Stimulated activated CD4-positive, alpha-beta T cell treated with anti-CD3 and anti-CD28 coated beads, Interleukin-15, amount 100 ng/mL, for 48 hours (primary cell): ENCODE measurements at places on chromosomes 4 and X.

DNA sequence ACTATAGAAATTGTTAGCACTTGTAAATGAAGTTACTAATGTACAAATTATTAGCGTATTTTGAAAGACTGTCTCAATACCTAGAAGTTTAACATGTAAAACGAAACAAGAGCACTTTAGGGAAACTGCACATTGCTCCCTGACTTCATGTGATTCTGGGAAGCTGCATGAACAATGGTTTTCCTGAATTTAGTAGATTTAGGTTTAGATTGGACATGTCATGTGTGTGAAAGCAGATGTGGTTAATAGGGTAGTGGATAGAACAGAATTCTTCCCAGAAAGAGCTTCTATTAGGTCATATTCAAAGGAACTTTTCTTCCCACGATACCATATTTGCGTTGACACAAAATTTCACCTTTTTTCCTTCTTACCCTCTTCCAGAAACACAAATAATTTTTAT is 14.9 kb upstream of the CXCL8 start:
- no peak for DNase-seq

DNA sequence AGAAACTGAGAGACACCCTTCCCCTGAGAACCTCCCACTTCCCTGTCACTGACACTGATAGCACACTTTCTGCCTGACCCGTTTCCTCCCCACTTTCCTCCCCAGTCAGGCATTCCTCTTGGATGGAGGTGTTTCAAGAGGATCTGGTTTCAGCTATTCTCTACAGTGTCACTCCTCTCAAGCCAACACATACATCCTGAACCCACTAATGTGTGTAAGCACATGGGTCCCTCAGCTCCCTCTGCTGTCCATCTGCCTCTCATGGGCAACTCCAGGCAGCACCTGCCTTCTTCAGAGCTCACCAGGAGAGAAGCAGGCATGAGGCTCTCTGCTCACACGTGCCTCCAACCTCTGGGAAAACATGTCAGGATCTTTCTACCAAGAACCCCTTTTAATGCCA is 207.6 kb downstream of the NAF1 start:
- no peak for DNase-seq

DNA sequence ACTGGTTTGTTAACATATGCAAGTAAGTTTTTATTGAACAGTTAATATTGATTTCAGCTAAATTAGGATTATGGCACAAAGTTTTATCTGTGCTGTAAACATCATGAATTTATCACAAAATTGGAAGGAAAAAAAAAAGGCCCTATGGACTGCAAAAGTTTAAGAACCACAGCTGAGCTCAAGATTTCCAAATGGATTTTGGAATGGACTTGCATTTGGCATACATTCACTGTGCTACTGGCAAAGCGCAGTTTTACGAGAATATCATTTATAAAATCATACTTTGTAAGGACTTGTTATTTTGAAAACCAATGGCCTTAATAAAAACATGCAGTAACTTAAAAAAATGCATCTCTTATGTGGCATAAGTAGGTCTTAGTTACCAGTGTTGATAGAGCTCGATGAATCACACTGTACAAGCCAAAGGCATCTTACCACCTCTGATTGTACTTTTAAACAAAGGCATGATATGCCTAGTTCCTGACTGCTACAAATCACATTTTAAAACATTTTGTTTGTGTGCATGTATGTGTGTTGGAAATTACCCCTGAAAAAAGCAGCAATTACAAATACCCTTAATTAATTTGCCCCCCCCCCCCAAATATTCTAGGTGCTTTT is 58.6 kb downstream of the TAB3 start:
- no peak for DNase-seq

DNA sequence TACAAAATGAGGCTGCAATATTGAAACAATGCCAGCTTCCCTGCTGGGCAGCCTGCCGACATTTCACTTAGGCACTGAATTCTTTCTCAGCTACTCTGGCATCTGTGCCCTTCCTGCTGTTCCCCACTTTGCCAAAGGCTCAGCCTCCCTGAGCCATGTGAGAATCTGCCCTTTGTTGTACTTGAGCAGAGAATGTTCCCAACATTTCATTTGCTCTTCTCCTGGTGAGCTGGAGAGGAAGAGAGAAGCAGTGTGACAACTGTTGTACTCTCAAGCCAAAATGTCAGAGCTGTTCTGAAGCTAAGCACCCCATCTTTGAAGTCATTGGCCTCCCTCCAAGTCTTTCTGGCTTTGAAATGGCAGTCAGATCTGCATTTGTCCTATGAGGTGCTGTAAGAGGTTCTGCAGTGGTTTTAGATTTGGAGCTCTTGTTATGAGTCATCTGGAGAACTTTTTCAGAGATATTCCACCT is 32.5 kb downstream of the LANCL3 start:
- no peak for DNase-seq

GRCh38 chrX:99663136-99663535 is 746.9 kb downstream of the PCDH19 start:
- DNase-seq, result no peak

- DNase-seq, result no peak
Measured at GRCh38 chrX:51407520-51408409, 75.1 kb downstream of the NUDT10 start.

- no peak for DNase-seq
Measured at GRCh38 chrX:110081740-110082139, 78.8 kb downstream of the TMEM164 start.

- no peak for DNase-seq
Measured at GRCh38 chr4:178185517-178185916, 743.3 kb upstream of the AGA start.

DNA sequence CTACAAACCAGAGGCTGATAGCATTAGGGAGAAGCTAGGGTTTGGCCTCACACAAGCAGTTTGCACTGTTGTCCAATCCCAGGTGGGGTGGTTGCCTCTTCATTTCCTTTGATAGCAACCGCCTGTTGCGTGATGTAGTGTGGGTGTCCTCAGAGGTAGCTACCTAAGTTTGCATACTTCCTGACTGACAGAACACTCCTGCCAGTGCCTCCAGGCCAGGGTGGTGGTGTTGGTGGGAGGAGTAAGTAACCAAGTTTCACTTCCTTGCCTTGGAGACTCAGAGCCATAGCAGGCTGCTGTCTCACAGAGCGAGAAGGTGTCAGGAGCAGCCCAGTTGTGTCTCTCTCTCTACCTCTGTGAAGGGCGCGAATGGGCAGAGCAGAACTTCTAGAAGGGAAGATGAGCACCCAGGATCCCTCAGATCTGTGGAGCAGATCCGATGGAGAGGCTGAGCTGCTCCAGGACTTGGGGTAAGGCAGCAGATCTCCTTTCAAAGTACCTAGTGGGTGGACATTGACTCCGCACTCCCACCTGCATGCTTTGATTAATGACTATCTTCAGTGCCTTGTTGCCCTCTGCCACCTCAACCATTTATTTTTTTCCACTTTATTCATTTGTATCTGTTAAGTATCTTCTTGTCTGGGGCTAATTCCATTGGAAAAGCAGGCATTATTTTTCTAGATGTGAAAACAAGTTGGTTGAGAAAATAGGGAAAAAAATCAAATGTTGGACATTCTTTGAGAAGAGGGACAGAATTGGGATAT is at the start of gene DAPP1:
Gene DAPP1, plus strand, starts transcription at position 283 of the 764 bp plus-strand sequence. Its CDS starts 87 bp downstream, at position 370.
- DNase-seq, result peak; percentile 65

GRCh38 chr4:169987327-169988228 is 38.6 kb downstream of the MFAP3L start:
- no peak for DNase-seq

GRCh38 chrX:78321809-78322208 is 5.6 kb downstream of the CYSLTR1 start:
- no peak for DNase-seq

DNA sequence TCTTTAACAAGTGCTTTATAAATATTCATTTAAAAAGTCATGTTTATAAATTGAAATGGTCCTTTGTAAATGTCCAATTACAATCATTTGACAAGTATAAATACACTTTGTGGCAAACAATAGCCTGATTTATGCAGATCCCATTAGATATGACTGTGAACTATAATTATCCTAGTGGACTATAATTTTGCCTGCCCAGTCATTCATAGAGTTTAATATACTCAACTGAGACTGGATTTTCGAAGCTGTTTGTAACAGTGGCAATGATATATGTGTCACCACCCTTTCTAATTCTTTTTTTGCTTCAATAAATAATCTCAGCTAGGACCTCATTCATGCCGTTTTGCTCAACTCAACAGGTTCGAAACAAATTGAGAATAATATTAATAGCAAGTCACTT is 732.0 kb downstream of the PCDH18 start:
- no peak for DNase-seq

DNA sequence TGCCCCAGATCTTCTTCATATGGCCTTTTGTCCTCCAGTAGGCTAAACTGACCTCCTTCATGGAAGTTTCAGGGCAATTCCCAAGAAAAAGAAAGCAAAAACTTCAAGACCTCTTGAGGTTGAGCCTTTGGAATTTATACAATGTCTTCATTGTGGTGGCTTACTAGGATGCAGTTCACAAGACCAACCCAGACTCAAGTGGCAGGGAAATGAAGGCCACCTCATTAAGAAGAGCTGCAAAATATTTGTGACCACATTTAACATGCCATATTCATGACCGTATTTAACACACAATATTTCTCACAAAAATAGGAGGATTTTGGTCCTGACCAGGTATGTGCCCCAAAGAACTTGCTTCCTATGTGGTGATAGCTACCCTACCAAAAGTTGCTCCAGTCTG is 605.5 kb upstream of the PITX2 start:
- no peak for DNase-seq

DNA sequence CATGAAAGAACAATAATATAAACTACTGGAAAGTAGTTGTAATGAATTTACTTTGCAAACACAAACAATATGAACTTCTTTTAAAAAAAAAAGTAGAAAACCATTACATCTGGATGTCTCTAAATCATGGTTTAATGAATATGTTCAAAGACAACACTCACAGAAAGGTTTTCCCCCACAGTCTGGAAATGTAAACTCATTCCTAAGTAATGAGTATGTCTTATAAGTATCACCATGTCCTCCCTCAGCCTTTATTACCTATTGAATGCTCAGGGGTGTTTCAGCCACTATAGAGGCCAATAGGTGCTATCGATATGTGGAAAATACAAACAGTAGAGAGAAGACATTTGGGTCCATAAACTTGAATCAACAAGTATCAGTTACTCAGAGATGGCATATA is 186.7 kb downstream of the PALLD start:
- no peak for DNase-seq

DNA sequence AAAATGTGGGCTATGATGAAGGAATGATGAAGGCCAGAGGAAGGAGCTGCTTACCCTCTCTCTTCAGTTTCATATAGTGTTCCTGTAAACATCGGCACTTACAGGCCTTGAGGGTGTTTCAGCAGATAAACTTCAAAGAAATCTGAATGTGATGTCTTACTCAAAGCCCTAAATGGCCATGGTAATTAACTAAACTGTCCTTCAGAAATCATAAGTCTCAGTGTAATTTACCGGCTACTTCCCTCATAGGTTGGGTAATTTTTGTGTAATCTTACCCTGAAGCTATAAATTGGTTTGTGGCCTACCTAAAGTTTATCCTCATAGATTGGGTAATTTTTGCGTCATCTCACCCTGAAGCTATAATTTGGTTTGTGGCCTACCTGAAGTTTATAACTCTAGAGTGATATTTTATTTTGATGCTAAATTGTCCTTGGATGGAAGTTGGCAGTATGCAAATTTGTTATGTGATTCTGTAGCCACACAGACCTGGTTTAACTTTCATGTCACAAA is 2700.3 kb downstream of the ARAP2 start:
- DNase-seq, result no peak

DNA sequence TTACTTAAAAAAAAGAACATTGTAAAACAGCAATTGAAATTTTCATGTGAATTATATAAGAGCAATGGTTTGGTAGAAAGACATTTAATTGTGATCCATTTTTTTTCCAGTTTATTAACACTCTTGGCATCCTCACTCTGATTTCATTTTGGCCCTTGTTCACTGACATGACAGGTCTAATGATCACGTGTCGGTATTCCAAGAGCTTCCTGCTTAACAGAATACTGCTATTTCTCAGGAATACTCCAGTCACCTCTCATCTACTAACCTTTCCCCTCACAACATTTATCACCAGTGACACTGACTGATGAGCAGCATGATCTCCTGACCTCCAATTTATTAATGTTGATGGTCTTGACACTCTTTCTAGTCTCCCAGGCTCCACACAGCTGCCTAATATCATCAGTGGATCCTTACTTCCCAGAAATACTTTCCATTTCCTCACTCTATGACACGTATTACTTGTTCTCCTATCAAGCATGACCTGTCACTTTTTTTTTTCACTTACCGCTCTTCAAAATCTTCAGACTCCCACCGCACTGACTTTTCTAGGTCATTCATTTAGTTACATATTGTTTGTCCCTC is 847.8 kb upstream of the SLIT2 start:
- no peak for DNase-seq

GRCh38 chr4:102531462-102531861 is 30.3 kb downstream of the NFKB1 start:
- no peak for DNase-seq

DNA sequence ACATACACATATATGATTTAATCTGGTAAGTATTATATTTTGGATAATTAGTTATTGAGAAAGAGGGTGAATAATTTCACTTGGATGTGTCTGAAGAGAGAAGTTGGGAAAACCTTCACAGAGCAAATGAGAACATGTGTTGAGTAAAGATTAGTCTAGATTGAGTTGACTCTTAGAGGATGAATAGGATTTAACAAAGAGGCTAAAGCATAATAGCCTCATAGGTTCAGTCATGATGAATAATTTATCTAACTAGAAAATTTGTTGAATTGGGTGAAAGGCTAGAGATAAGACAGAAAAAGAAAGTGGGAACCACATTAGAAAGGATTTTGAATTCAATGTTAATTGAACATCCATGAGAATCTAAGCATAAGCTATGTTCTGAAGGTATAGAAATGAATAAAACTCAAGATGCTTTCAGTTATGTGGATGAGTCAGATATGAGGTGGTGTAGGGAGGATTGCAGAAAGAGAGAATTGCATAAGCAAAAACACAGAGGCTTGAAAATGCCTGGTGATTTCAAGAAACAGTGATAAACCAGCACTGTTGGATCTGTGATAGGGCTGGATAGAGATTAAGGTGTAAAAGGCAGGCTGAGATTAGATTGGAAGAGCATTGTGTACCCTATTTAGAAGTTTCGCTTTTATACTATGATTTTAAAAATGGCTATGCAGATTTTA is 207.6 kb upstream of the NR3C2 start:
- no peak for DNase-seq

- DNase-seq, result no peak
Measured at GRCh38 chr4:156771171-156771837, 200.3 kb downstream of the PDGFC start.

DNA sequence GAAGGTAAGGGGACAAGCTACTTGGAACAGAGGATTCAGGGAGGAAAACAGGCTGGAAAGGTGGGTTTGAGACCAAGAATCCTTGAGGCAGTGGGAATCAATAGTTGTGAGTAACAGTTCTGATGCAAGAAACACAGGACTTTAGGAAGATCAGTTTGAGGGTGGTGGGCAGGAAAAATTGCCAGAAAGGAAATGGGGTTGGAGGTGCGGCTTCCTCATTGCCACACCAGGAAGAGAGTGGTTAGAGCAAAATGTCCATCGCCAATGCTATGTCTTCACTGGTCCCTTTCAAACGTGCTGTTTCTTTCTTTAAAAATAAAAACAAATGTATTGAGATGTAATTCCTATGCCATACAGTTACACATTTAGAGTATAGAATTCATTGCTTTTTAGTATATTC is 57.1 kb upstream of the NOCT start:
- DNase-seq, result no peak
